OCI-LY7 (cell line): ENCODE measurements at places on chromosomes 6 and 20. TPM values are rescaled to one million over a fixed set of nuclear protein-coding genes. Genes with fewer than 3 reads are reported as not detected.

GRCh38 chr6:17673543-17674254 is 33.0 kb downstream of the NUP153 start:
- no peak for DNase-seq

Gene SLC22A2
- not detected in 2 replicates for total RNA-seq

- no peak for DNase-seq
Observed at GRCh38 chr6:55898342-55898741, 23.0 kb upstream of the BMP5 start.

Gene ZBTB9
- 6.8 and 7.3 TPM in 2 replicates for total RNA-seq

DNA sequence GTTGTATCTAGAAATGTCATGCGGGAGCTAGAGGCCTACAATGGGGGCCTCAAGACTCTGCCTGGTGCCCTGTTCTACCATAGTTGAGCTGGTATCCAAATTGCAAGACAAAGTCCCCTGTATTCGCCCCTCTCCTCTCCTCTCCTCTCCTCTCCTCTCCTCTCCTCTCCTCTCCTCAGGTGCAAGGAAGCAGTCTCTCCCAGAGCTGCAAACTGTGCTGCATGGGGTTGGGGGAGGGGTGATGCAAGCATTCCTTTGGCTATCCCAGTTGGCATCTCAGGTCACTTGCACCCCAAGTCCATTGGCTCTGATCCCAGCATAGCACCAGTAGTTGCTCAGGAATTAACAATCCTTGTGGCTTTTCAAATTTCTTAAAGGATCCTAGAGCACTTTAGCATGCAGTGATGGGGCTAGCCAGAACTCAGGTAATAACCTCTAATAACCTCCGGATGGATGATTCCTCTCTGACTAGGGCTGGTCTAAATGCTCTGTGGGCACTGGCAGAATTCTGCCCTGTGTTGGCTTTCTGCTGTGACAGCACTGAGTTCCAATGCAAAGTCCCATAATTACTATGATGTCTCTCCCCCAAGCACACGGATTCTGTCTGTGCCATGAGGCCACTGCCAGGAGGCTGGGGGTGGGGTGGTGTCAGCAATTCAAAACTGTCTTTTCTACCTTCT is 35.3 kb downstream of the TAF11 start:
- no peak for DNase-seq

DNA sequence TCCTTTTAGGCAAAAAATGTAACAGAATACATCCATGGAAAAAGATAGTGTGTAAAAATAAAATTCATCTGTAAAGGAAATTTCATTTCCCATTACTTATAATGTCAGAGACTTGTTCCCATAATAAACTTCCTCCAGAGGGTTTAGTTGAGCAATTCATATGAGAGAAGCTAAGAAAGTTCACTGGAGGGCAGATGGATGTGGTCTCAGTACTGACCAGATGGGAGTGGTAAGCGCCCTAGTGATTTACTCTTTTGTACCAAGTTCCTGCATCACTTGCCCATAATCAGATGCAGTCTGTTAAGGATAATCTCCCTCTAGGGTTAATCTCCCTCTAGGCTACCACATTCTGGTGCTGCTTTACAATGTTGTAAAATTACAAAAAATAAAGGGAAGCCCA is 61.7 kb downstream of the ESF1 start:
- no peak for DNase-seq
